ENCODE measurements at places on chromosomes 7 and 10.

DNA sequence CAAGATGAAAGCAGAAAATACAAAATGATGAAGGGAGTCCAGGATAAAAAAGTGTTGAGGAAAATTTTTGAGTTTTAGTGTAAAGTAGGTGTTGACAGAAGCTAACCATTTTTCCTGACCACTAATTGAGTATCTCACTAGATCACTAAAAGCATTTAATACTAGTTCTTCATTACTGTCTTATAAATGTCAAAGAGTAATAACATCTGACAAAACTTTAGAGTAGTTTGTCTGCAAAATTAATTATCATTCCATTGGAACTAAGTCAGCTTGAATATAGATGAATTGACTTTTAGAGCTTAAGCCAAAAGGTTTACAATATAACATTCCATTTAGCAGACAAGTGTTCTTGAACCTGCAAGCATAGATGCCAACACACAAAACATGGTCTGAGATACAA is 232.9 kb downstream of the FOXP2 start:
- DNase-seq: no peak

GRCh38 chr7:32539366-32539765 is 44.1 kb downstream of the AVL9 start:
- no peak for DNase-seq

DNA sequence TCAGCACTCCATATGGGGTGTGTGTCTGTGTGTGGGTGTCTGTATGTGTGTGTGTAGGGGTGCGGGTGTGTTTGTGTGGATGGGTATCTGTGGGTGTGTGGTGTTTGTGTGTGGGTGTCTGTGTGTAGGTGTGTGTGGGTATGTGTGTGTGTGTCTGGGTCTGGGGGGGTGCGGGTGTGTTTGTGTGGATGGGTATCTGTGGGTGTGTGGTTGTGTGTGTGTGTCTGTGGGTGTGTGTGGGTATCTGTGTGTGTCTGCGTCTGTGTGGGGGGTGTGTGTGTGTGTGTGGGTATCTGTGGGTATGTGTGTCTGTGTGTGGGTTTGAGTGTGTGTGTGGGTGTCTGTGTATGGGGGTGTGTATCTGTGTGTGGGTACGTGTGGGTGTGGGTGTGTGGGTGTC is 148.7 kb downstream of the RGS10 start:
- DNase-seq: no peak

GRCh38 chr7:65972976-65973375 is 9.0 kb downstream of the GUSB start:
- no peak for DNase-seq

DNA sequence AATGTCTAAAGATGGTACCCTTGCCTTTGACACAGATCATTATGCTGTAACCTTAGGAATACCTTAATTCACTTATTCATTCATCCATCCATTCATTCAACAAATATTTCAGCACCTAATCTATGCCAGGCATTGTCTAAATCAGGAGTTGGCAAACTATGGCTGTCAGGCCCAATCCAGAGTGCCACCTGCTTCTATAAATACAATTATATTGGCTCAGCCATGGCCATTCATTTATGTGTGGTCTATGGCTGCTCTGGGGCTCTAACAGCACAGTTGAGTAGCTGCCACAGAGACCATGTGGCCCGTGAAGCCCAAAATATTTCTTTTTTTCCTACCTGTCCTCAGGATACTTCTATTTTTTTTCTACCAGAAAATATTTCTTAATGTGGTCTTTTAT is 6.0 kb upstream of the ITPRIP start:
- DNase-seq: no peak

GRCh38 chr10:118542745-118543144 is 52.7 kb downstream of the PRLHR start:
- DNase-seq: no peak

DNA sequence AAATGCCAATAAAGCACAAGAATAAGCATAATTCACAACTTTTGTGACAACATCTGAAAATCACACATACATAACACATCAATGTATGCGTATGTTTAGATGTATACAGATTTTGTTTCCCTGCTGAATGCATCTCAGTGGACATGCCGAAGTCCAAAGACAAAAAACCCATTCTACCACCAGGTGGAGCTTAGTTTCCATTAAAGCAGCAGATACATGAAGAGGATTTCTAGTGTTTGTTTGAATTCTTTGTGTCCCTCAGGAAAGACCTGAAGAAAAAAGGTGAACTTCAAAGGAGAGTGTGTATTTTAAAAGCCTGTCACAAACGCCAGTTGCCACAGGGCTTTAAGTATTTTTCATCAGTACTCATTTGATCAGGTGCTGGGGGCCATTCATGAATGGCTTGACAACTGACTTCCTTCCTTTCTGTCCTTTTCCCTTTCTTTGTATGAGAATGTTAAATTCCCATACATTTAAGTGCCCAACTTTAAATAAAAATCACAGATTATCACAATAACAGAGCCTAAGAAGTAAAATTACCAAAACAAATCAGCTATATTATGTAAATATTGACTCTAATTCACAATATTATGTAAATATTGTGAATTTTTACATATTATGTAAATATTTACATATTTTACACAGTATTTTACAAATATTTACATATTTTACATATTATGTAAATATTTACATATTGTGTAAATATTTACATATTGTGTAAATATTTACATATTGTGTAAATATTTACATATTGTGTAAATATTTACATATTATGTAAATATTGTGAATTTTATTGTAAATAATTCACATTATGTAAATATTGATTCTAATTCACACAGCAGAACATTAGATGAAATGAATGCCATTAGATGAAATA is 343.0 kb downstream of the CRPPA start:
- peak; percentile 76 for DNase-seq

DNA sequence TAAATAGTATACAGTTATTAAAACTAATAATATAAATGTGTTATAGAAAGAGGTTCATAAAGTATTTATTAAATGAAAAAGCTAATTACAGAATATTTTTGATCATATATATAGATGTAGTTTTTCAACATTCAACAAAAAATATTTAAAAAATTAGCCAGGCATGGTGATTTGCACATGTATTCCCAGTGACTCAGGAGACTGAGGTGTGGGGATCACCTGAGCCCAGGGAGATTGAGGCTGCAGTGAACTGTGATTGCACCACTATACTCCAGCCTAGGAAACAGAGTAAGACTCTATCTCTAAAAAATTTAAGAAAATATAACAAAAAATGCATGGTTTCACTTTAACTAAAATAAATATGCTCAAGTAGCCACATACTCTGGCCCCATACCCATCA is 118.0 kb upstream of the SEMA3C start:
- no peak for DNase-seq

DNA sequence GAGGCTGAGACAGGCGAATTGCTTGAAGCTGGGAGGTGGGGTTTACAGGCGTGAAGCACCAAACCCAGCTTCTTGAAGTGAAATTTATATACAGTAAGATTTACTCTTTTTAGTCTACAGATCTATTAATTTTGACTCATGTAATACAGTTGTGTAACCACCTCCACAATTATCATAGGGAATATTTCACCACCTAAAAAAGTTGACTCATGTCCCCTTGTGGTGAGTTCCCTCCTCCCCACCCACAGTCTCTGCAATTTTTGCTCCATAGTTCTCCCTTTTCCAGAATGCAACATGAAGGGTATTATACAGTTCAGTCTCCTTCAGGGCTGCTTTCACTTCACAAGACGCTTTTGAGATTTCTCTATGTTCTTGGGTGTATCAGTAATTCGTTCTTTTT is 156.8 kb downstream of the FAM107B start:
- peak; percentile 23 for DNase-seq

DNA sequence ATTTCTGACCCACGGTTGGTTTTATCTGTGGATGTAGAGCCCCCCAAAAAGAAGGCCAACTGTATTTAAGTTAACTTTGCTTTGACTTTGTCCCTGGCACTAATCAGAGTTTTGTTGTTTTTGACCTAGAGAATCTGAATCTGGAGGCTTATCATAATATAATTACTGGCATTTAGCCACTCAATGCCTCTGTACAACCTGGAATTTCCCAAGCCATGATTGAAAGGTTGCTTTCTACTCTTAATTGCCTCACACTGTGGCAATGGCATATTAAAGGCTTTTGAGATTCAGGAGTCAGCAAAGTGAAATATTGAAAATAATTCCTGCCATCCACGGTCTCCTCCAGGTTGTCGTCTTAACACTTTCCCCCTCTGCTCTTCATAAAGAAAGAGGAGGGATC is 205.2 kb upstream of the GHITM start:
- DNase-seq: no peak

- peak; percentile 93 for DNase-seq
These were observed 20.5 kb downstream of the DKK1 start for GRCh38 chr10:52334595-52334994.

DNA sequence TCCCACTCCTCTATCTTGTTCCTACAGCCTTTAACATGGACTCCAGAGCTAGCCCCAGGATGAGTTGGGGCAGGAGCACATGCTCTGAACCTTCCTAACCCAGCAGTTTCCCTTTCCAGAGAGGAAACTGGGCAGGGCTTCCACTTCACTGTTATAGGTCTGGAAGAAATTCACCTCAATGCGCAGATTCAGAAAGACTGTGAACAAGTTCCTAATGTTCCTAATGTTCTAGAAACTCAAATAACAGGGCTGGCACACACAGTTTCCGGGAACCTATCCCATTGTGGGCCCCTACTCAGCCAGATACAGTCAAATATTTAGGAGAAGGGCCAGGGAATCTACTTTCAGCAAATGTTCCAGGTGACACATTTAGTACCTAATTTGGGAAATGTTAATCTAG is 29.7 kb downstream of the ABCC2 start:
- no peak for DNase-seq

DNA sequence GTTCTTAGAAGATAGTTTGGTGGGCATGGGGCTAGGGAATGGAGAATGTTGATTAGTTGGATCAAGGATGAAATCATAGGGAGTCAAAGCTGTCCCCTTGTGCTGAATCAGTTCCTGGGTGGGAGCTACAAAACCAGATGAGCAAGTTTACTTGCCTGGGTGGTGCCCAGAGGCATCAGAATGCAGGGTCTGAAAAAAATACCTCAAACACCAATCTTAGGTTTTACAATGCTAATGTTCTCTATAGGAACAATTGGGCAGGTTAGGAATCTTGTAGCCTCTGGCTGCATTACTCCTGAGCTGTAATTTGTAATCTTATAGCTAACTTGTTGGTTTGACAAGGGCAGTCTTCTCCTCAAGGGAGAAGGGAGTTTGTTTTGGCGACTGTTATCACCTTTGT is 34.4 kb downstream of the LHFPL3 start:
- DNase-seq: peak; percentile 34

DNA sequence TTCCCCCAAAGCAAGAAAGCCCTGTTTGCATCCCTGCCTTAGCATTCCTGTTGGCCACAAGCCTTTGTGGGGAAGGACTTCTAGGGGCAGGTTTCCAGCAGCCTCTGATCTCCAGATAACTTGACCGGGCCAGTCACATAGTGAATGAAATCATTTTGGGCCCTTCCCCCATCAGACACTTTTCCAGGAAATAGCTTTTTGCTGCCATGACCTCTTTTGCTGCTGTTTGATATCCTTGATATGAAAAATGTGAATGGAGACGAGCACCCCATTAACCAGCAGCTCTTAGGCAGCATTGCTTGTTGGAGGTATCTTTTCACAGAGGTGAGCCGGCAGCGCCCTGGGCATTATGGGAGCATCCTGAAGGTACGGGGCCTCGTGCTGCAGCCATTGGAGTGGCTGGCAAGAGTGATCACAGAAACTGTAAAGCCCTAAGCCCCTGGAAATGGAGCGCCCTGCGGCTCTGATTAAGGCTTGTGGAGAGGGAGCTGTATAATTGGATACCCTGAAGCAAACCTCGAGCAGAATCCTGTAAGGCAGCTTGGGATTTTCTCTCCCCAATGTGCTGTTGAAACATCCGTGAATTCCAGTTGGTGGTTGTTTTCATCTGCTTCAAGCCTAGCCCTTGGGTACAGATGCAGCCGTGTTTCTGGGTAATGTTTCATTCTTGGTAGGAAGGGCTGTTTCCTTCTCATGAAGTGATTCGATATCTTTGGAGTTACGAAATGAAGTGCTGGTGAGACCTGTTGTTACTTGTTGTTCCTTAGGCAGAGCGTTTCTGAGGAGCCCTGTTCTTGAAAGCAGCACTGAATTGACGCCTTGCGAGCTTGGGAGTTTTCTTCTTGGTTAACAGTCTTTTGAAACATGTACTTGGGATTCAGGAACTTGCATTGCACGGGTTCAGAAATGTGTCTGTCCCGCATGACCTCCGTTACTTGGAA is 179.0 kb downstream of the PTEN start:
- DNase-seq: no peak

GRCh38 chr7:78326876-78327275 is 528.3 kb downstream of the PHTF2 start:
- no peak for DNase-seq

DNA sequence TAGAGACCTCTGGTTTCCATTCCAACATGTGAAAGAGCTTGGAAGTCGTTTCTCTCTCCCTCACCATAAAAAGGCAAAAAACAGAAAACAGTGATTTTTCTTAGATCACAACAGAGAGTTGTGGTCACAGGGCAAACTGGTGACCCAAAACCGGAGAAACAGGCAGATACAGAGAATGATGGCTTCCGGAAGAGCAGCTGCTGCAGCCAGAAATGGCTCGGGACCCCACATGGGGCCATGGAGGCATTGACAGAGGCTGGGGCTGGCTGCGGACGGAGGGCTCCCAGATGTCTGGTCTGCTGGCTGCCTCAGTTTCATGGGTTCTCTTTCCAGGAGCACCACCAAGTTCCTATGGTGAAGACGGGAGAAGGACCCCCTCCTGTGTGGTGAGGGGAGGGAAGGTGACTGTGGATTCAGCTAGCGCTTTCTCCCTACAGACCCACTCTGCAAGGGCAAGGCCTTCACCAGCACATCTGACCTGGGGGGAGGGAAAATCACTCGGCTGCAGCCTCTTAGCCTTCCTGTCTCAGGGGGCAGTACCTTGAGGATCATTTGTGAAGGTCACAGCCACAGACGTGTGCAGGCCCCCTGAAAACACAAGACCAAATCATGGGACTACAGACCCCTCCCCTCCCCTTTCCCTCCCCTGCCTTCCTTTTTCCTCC is 81.4 kb downstream of the WDR37 start:
- DNase-seq: no peak

GRCh38 chr10:130493446-130494145 is 357.4 kb downstream of the GLRX3 start:
- no peak for DNase-seq

DNA sequence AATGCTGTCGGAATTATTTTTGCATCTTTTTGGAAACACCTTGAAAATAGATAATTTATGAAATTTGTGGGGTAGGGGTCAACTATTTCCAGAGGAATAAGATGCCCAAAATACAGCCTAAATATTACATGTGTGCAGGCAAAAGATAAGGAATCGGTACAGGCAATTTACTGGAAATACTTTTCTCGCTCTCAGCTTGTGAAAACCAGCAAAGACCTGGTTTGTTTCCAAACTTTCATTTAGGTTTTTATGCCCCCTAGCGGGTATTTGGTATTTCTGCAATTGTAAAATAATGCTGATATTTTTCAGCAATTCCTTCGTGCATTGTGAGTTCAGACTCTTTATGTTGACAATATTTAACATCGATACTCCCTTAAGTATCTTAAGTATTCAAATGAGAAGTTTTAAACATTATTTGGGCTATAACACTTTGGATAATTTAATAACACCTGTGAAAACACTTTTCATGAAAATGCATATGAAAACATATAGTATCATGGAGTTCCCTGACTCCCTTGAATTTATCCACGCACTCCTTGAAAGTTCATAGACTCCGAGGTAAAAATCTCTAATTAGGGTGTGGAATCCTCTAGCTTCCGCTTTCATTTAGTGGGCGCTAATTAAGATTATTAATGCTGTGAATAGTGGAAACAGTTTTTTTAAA is 132.4 kb downstream of the TSPAN12 start:
- DNase-seq: peak; percentile 64

Measured in PC-3 (cell line).